T-cell (primary cell): ENCODE measurements at places on chromosomes 2 and 18. TPM values are rescaled to one million over a fixed set of nuclear protein-coding genes. Genes with fewer than 3 reads are reported as not detected.

DNA sequence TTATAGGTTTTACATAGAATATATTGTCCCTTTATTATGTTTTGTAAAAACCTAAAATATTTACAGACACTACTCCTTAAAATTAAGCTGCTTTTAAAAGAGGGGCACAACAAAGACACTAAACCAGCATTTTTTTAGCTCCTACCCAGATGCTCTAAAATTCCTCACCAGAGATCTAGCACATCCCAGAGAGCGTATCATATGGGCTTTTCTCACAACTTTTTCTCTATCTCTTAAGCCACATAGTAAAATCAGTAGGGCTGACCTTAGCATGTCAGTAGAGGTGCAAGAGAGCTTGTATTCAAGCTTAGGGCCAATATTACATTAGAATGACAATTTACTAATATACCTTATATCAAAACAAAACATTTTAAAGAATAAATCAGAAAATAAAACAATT is 216.3 kb downstream of the TMX3 start:
- H3K27ac ChIP-seq: no peak overlapping the region
- no peaks in the 10 kb centered on the region for H3K27me3 ChIP-seq
- H3K36me3 ChIP-seq: no peaks in the 10 kb centered on the region
- H3K4me3 ChIP-seq: no peak overlapping the region
- DNase-seq: no peak
- no peaks in the 10 kb centered on the region for H3K4me1 ChIP-seq

DNA sequence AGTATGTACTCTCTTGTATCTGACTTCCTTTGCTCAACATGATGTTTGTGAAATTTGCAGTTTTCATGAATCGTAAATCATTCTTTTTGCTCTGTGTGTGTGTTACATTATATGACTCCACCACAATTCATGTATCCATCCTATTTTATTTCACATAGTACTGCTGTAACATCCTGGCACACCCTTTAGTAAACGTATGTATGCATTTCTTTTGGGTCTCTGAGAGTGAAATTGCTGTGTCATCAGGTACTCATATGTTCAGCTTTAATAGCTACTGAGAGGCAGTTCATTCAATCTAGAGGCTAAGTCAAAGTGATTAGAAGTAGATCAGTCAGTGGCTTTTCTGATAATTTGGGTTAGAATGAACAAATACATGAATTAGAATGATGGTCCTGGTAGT is 118.8 kb downstream of the ESCO1 start:
- H3K27me3 ChIP-seq: peaks cover 8% of the 10 kb centered on the region
- no peak overlapping the region for H3K27ac ChIP-seq
- DNase-seq: no peak
- no peaks in the 10 kb centered on the region for H3K36me3 ChIP-seq
- H3K4me3 ChIP-seq: no peak overlapping the region

- H3K27ac ChIP-seq: no peak overlapping the region
- H3K4me3 ChIP-seq: no peak overlapping the region
- H3K27me3 ChIP-seq: no peaks in the 10 kb centered on the region
These were observed 150.6 kb upstream of the EPC2 start for GRCh38 chr2:148493822-148494563.

DNA sequence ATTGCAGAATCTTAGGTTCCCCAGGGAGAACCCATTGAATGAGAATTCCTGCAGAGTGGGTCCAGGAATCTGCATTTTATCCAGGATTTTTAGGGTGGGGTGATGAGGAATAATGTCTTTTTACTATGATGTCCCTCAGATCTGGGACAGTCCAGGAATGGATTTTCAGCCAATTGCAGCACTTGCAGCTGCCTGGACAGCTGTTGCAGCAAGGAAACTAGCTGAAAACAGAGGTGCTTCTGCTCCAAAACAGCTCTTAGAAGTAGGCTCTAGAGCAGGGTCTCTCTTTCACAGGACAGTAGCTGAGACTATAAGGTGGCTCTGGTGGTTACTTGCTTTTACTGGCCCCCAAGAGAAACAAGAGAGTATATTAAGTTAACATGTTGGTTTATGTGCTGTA is 9.1 kb downstream of the GLI2 start:
- peaks cover 30% of the 10 kb centered on the region for H3K27me3 ChIP-seq
- H3K27ac ChIP-seq: no peak overlapping the region
- no peak overlapping the region for H3K4me3 ChIP-seq
- H3K36me3 ChIP-seq: no peaks in the 10 kb centered on the region
- no peak for DNase-seq
- no peaks in the 10 kb centered on the region for H3K4me1 ChIP-seq

DNA sequence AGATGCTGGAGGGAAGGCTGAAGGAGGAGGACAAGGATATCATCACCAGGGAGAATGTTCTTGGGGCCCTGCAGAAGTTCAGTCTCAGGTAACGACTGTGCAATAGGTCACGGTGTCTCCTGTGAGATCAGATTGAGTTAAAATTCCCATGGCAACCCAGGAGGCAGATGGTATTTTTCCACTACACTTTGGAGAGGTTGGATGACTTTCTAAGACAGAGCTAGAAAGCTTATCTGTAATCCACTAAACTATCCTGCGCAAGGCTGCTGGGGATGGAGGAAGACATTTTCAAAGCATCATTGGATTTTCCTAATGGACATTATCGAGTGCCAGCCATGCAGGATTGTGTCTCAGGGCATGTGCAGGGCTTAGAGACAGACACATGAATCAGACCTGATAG is 74.6 kb downstream of the ARMC9 start:
- no peaks in the 10 kb centered on the region for H3K4me1 ChIP-seq
- no peak overlapping the region for H3K27ac ChIP-seq
- no peaks in the 10 kb centered on the region for H3K27me3 ChIP-seq
- no peaks in the 10 kb centered on the region for H3K36me3 ChIP-seq
- no peak for DNase-seq

The HRH4 gene
- total RNA-seq: 2.7 TPM

The REG1B gene
- 5.4 TPM for total RNA-seq
